ENCODE measurements at places on chromosomes 7 and 10. TPM values are rescaled to one million over a fixed set of nuclear protein-coding genes. Genes with fewer than 3 reads are reported as not detected.

ASIC3 gene
- 6.8 TPM for polyA plus RNA-seq

MKX gene
- polyA plus RNA-seq, result 2.3 TPM

CREB3L2 gene
- 27.5 TPM for polyA plus RNA-seq

KIF20B gene
- polyA plus RNA-seq, result 5.3 TPM

NPY4R gene
- polyA plus RNA-seq, result not detected

SLC39A12 gene
- not detected for polyA plus RNA-seq

MYOF gene
- polyA plus RNA-seq, result 52.4 TPM

BTBD16 gene
- 0.13 TPM for polyA plus RNA-seq

TACC2 gene
- polyA plus RNA-seq, result 122 TPM

- DNase-seq, result no peak
Measured at GRCh38 chr10:7230036-7230435, 180.8 kb downstream of the SFMBT2 start.

DNA sequence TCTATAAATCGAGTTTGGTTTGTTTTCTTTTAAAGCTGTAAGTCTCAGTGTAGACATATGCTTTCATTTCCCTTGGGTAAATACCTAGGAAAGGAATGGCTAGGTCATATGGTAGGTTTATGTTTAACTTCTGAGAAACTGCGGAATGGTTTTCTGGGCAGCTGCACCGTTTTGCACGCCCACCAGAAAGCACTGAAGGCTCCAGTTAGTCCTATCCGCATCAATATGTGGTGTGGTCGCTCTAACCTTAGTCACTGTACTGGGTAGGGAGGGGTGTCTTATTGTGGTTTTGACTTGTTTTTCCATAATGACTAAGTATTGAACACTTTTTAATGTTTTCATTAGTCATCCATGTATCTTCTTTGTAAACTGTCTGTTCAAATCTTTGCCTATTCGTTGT, 279.5 kb upstream of the AKR1E2 start:
- DNase-seq, result no peak

DNA sequence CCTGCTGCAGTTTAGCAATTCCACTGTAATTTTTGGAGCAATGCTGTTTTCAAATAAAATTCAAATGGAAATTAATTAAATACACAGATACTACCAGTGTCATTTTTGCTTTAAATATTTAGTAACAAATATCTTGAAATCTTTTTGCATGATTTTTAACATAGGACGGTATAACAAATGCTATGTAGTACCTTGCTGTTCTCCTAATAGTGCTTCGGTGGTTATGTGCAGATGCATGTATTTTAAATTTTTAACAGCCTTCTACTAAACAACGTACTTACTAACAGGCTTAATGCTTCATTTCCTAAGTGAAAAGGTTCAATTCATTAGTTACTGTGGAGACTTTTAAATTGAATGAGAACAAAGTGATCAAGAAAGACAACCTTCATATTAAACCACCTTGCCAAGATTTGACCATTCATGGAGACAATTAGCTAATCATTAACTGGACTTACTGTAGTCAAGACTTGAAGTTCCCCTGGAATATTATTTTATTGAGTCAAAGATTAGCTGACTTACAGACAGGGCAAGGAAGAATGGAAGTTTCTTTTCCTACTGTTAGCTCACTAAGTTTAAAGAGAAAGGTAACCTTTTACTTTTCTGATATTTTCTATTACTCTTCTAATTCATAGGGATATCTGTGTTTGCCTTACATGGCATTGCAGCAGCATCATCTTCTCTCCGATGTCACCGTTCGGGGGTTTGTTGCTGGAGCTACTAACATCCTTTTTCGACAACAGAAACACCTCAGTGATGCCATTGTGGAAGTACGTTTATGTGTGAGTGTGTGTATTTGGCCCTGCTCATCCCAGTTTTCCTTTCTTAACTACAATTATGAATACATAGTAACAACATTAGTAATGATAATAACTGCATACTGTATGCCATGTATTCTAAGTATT, 74.3 kb downstream of the AVL9 start:
- DNase-seq, result no peak

DNA sequence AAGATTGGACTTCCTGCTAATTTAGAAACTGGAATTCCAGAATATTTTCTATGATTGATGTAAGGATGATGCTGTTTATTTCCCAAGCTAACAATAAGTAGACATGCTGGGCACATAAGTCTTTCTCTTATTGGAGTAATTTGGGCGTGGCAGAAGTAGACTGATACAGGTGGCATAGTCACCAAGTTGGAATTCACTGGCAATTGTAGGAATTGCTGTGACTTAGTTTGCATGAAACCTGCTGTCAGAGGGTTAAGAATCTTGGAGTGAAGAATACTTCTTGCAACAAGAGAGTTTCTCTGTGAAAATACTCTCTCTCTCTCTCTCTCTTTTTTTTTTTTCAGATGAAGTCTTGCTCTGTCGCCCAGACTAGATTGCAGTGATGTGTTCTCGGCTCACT, 569.7 kb downstream of the REEP3 start:
- no peak for DNase-seq

GRCh38 chr10:35848412-35848811, 206.3 kb upstream of the FZD8 start:
- no peak for DNase-seq

DNA sequence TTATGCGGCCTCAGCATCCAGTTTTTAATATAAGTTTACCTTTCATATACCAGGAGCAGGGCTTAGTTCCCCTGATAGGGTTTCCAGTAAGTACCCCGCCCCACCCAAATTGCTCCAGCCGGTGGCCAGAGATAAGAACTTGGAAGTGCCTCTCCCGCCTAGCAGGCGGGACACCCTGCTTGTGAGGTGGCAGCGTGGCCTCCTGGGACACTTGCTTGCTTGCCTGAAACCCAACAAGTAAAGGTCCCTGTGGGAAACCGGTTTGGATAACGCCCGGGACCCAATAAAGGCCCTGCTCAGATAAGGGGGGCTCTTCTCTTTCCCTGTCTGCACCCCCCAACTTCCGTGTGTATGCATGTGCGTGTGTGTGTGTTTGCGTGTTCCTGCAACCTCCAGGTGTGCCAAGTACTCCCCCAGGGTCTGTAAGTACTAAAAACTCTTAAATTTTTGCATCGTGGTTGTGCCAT, 154.3 kb downstream of the ARHGAP21 start:
- DNase-seq, result no peak

GRCh38 chr7:111238886-111239285, 148.0 kb downstream of the LRRN3 start:
- DNase-seq, result no peak

DNA sequence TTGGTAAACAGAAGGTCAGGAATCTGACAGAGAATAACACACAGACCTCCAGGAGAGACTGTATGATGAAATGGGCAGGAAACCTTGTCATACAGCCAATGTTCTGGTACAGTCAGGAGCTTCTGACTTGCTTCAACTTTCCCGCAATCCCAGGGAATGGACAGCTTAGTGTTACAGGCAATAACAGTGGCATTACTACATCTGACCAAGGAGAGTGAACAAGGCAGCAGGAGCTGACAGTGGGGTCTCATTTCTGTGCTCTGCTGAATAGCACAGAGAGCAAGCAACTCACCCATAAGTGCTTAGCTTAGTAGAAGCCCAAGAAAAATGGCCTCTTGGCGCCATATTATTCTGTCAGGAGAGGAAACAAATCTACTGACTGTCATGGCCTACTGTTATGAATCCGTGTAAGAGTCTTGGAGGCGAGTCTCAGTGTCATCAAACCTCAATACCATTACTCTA, 186.2 kb upstream of the MTPN start:
- no peak for DNase-seq

GRCh38 chr10:78664929-78665553, 403.7 kb upstream of the ZMIZ1 start:
- DNase-seq, result no peak

DNA sequence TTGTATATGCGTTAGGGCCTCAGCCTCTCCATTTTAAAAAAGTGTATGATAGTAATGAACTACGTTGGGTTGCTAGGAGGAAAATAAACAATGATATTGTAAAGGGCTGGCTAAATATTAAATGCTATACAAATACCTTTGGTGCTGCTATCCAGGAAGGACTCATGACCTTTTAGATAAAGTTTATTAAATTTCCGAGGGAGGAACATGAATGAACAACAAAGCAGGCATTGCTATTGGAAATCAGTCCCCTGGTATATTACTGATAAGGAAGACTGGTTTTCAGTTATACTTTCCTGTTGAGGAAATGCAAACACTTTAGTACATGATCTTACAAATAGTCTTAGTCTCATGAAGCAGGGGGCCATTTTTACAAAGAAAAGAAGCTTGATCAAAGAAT, 17.2 kb upstream of the AGR2 start:
- no peak for DNase-seq

DNA sequence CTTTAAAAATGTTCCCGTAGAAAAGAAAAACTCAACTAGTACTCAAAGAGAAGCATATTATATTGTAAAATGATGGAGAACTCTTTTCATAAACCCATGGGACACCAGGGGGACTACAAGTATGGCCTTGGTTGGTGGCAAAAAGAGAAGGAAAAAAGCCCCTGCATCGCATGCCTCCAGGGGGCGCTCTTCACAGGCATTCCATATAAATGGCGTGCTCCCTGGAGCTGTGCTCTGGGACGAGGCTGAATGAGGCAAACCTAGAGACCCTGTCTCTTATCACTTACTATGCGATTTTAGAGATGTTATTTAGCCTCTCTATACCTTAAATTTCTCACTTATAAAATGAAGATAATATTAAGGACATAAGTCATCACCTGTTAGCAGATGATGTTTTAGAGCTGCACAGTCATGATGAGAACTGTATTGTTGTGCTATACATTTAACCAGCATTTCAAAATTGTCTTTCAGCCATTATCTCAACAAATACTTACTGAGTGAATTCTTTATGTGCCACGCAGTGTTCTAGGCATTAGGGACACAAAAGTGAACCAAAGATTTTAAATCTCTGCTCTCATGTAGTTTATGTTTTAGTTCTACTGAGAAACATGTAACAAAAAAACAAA, 105.8 kb downstream of the ARHGAP21 start:
- no peak for DNase-seq

- DNase-seq, result no peak
Measured at GRCh38 chr7:6576024-6576866, 1.0 kb upstream of the ZDHHC4 start.

- no peak for DNase-seq
Measured at GRCh38 chr7:79624336-79624735, 170.9 kb upstream of the MAGI2 start.

DNA sequence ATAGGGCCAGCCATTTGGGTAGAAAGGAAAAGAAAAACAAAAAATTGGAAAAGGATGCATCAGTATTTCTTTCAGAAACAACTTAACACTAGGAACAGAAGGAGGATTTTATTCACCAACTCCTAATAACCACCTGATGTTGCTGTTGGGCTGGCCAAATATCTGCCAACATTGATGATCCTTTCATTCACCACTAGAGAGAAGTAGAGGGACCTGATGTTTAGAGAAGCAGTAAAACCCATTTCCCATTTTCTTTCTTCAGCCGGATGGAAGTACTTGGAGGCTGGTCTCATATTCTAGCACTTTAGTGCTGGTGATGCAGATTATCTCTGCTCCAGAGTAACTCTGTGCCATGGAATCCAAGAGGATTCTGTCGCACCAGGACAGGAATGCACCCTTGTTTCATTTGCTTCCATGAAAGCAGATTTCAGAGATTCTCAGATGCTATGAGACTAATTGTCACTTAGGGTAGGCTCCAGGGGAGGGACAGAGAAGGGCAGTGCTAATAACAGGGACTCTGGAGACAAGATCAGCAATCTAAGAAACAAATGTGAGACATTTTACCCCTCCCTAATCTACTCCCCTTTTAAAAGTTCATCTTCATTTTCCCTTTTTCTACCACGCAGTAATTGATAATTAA, 3.1 kb downstream of the KLLN start:
- no peak for DNase-seq

DNA sequence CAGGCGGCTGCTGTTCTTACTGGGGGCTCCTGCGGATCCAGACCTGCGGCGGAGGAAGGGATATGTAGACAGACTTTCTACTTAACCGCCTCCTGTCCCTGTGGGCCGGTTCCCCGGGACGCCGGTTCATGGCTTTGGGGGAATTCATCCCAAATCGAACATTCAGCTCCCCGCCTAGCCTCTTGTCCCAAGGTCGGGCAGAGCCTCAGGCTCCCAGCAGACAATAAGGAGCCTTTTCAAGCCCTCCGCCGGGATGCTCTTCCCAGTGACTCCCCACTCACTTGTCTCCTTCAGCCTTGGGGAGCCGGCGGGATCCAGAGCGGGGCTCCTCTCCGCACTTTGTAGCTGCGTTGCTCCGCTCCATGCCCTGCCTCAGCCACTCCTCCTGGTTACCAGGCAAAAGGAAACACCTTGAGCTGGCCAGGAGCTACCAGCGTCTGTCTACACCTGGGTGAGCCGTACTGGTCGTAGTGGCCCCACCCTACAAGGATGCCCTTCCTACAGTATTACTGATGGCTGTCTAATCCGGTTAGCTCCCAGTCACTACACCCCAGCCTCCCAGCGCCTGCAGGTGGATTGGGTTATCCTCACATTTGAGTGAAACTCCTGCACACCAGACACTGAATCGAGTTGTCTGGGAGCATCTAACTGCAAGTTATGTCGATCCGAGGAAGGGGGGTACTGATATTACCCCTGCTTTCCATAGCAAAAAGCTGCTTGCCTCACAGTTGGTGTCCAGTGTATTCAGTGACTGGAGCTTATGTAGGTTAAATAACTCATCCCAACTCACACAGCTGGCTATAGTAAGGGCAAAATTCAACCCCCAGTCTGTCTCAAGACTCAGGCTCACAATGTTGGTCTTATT, at the start of gene C10orf95:
TSS of gene C10orf95 (minus strand) at position 439 of the 865 bp plus-strand sequence. CDS start 450 bp downstream, outside the sequence.
- DNase-seq, result no peak

DNA sequence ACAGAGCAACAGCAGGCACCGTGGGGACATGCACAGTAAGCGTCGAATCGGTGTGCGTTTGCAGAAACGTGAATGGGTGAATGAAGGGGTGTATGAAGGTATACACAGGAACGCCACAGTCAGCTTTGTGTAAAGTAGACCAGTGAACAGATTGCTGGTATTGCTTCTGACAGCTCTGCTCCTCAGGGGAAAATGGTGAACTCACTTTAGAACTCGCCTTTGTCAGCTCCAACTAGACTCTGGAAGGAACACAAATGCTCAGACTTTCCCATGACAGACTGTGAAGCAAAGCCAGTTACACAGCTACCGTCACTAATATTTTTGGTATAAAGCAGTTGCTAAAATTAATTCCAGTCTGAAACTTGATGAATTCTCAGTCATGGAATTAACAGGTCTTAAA, 78.9 kb downstream of the CUX1 start:
- no peak for DNase-seq

DNA sequence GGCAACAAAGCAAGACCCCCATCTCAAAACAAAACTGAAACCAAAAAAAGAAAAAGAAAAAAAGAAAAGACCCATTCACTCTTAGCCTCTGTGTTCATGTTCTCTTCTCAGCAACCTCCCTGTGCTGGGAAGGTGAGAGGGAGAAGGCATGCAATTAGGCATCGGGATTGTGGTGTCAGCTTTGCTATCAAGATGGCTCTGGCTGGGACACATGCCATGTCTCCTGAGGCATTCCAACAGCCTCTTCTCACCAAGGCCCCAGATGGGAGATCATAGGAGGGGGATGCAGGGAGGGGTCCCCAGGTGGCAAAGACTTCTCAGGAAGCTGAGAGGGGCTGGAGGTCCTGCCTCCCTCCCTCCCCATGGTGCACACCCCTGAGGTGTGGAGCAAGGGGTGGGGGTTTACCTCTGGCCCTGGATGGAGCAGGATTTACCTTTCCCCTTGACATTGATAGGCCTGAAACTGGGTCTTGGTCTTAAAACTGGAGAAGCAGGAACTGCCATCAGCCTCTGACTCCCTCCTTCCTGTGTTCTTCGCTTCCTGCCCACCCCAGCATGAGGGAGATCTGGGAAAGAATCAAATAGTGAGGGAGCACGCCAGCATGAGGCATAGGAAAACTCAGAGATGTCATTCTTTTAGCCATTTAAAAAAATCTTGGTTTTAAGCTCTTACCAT, 96.2 kb upstream of the DUSP5 start:
- no peak for DNase-seq

All from forelimb muscle (tissue), 1 donor.